ENCODE measurements at places on chromosomes 2 and 18. TPM values are rescaled to one million over a fixed set of nuclear protein-coding genes. Genes with fewer than 3 reads are reported as not detected.

SDC1 gene
- total RNA-seq = 4.0 TPM

TET3 gene
- 2.2 TPM for total RNA-seq

POTEI gene
- not detected for total RNA-seq

STK36 gene
- 10.2 TPM for total RNA-seq

PPM1B gene
- 9.1 TPM for total RNA-seq

IL37 gene
- not detected for total RNA-seq

SERPINB4 gene
- not detected for total RNA-seq

GKN2 gene
- total RNA-seq = not detected

TMEFF2 gene
- total RNA-seq = 5.4 TPM

NOL4 gene
- total RNA-seq = not detected

REG3G gene
- total RNA-seq = not detected

M1AP gene
- not detected for total RNA-seq

CPLX4 gene
- total RNA-seq = not detected

DSC3 gene
- 2.8 TPM for total RNA-seq

RASGRP3 gene
- total RNA-seq = 13.1 TPM

WIPF1 gene
- 6.1 TPM for total RNA-seq

ZNF142 gene
- total RNA-seq = 9.4 TPM

IL36G gene
- total RNA-seq = not detected
